Activated naive CD4-positive, alpha-beta T cell treated with anti-CD3 and anti-CD28 coated beads, Interleukin-2, amount 50 U/mL, for 72 hours (primary cell): ENCODE measurements at places on chromosomes 3 and 15. TPM values are rescaled to one million over a fixed set of nuclear protein-coding genes. Genes with fewer than 3 reads are reported as not detected.
A peak's percentile ranks its signal among the peaks of the same experiment; 100 is the strongest.

ECE2 gene
- 0.18 TPM for total RNA-seq

SST gene
- not detected for total RNA-seq

SNX1 gene
- 58.8 TPM for total RNA-seq

CTXND1 gene
- total RNA-seq, result not detected

GOLGA6A gene
- total RNA-seq, result not detected

- DNase-seq, result peak; percentile 74
These were observed 13.0 kb upstream of the MANF start for GRCh38 chr3:51371943-51372557.
